ENCODE measurements at places on chromosomes 3 and 15. TPM values are rescaled to one million over a fixed set of nuclear protein-coding genes. Genes with fewer than 3 reads are reported as not detected.

- no peak for DNase-seq
These were observed 13.5 kb downstream of the TBC1D2B start for GRCh38 chr15:78063970-78064385.

- no peak for DNase-seq
These were observed 7.6 kb downstream of the ZMAT3 start for GRCh38 chr3:179063945-179064560.

- no peak for DNase-seq
These were observed 1.6 kb downstream of the GOLGB1 start for GRCh38 chr3:121747976-121748375.

DNA sequence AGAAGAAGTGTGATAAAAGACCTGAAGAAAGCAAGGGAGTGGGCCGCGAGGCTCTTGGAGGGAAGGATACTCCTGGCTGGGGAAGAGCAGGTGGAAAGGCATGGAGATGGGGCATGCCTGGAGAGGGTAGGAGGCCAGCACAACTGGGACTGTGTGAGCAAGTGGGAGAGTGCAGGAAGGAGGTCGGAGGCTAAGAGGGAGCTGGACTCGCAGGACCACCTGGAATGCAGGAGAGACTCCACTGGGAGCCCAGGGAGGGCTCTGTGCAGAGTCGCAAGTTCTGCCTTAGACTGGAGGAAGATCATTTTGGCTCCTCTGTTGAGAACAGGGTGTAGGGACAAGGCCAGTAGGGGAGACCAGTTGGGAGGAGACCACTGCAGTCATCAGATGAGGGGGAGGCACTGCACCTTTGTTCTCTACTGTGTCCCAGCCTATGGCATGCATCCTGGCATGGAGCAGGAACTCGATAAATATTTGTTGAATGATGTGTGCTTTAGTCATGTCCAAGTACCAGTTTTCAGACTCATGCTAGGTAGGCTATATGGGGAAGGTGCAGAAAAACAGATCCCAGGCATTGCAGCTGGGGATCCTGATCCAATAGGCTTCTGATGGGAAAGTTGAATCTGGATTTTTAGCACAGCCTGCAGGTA, 13.7 kb downstream of the FAM107A start:
- DNase-seq = no peak

GRCh38 chr15:76162036-76162398, 102.2 kb downstream of the TMEM266 start:
- DNase-seq = no peak

- DNase-seq = no peak
These were observed 61.0 kb downstream of the GTPBP8 start for GRCh38 chr3:113051787-113052186.

Gene RPP14
- total RNA-seq = 12.7 TPM

Gene MNS1
- 4.1 TPM for total RNA-seq

Gene GCSAM
- 0.45 TPM for total RNA-seq

All from left lung (tissue), 14 donors.